GM18507 (cell line): ENCODE measurements at places on chromosomes 4 and X.

GRCh38 chr4:98619180-98619579 lies 39.2 kb downstream of the TSPAN5 start:
- no peak for DNase-seq

- no peak for DNase-seq
Observed at GRCh38 chr4:86840858-86841257, 8.3 kb downstream of the SLC10A6 start.

- no peak for DNase-seq
Observed at GRCh38 chrX:23616361-23616760, 50.9 kb upstream of the PRDX4 start.

- DNase-seq, result no peak
Observed at GRCh38 chr4:106358899-106359298, 9.7 kb downstream of the GIMD1 start.

GRCh38 chr4:87839592-87839946 lies 6.8 kb downstream of the MEPE start:
- DNase-seq, result no peak
